Activated CD4-positive, alpha-beta memory T cell treated with anti-CD3 and anti-CD28 coated beads, Interleukin-2, amount 10 ng/mL, durations not matched to agents 7 days and 5 days (primary cell): ENCODE measurements at places on chromosomes 7 and 10. TPM values are rescaled to one million over a fixed set of nuclear protein-coding genes. Genes with fewer than 3 reads are reported as not detected.

Gene EN2
- total RNA-seq, result not detected

Gene KDM7A
- 24.3 TPM for total RNA-seq

Gene IGF2BP3
- 0.68 TPM for total RNA-seq

Gene ITPRIP
- total RNA-seq, result 24.6 TPM

Gene BCAP29
- total RNA-seq, result 49.1 TPM

Gene CNTNAP2
- total RNA-seq, result not detected

Gene ATOH7
- not detected for total RNA-seq

Gene PRF1
- 136 TPM for total RNA-seq

Gene DOCK1
- 0.13 TPM for total RNA-seq

Gene RSPH10B
- not detected for total RNA-seq

Gene NEUROG3
- total RNA-seq, result not detected
